HFFc6 (cell line): ENCODE measurements at places on chromosomes 5 and 9.

DNA sequence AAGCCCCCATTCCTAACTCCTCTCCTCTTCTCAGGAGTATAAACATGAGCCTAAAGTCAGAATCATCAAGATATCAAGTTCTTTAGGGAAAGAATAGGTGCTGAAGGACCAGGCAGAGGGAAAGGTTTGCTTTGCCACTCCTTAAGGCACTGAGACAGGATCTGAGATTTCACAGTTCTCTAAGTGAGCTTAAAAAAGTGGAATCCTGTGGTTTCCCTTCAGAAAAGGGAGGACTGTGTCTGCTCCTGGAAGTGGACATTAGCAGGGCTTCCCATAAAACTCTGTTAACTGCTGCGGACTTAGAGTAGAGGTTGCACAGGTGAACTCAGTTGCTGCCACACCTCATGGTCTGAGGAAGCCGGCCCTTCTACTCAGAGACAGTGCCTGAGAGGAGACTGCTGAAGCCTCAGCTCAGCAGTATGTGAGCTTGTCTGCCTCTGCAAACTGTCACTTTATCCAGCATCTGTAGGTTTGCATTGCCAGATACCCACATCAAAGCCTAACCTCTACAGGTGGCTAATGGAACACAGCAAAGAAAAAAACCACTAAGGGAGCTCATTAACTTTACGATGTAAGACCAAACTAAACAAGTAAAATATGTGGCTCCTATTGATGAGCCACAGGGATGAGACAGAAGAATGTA, 42.9 kb downstream of the RIC1 start:
- DNase-seq, result no peak

- DNase-seq, result peak; percentile 86
Measured at GRCh38 chr9:121557581-121558447, 58.2 kb upstream of the GGTA1 start.

GRCh38 chr5:178606269-178606668, 16.1 kb upstream of the COL23A1 start:
- no peak for DNase-seq

DNA sequence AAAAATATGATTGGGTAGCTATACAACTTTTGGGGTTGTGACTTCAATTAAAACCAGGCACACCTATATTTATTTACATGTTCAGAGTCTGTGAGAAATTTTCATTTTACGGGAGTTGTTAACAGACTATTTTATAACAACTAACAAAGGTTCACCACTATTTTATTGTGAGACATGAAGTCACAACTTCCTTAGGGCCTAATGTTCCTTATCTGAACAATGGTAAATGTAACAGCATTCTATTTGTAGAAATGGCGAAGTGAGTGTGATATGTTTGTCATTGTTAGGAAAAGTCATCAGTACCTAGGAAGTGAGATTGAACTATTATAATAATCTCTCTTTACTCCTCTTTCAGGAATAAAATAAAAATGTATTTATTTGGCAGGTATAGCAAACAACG, 67.4 kb downstream of the CSNK1G3 start:
- no peak for DNase-seq

GRCh38 chr9:112170235-112170634, 4.9 kb downstream of the SUSD1 start:
- no peak for DNase-seq
